ENCODE measurements at places on chromosomes 4 and X.

- no peak for DNase-seq
- no peak overlapping the region for H3K27ac ChIP-seq
- H3K27me3 ChIP-seq = no peaks in the 10 kb centered on the region
These were observed 122.3 kb upstream of the TACR3 start for GRCh38 chr4:103842076-103842475.

GRCh38 chrX:115639334-115639880, 78.4 kb downstream of the PLS3 start:
- no peak overlapping the region for H3K4me3 ChIP-seq
- DNase-seq = no peak
- H3K4me1 ChIP-seq = peaks cover 2% of the 10 kb centered on the region
- H3K36me3 ChIP-seq = peaks cover 60% of the 10 kb centered on the region
- no peak overlapping the region for H3K27ac ChIP-seq

DNA sequence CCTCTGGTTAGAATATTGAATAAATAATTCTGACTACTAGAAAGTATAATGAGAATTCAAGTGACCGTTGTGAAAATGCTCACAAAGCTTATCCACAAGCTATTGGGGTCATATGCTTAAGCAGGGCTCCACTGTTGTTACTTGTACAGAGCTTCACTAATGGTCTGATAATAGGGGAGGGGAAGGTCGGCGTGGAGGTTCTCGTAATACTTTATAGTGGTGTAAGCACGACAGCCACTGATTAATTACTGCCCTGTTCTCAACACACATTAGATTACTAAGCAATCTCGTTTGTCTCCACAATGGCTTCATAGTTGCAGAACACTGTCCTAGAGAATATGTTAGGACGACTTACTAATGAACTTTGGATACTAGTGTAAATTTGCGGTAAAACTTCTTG, 11.6 kb downstream of the UNC5C start:
- DNase-seq = no peak
- peaks cover 4% of the 10 kb centered on the region for H3K4me1 ChIP-seq
- no peak overlapping the region for H3K4me3 ChIP-seq

- H3K4me3 ChIP-seq = no peak overlapping the region
- peaks cover 22% of the 10 kb centered on the region for H3K4me1 ChIP-seq
- DNase-seq = no peak
- no peaks in the 10 kb centered on the region for H3K36me3 ChIP-seq
- H3K27ac ChIP-seq = no peak overlapping the region
- H3K27me3 ChIP-seq = no peaks in the 10 kb centered on the region
These were observed 194.1 kb upstream of the TLL1 start for GRCh38 chr4:165678936-165679325.

DNA sequence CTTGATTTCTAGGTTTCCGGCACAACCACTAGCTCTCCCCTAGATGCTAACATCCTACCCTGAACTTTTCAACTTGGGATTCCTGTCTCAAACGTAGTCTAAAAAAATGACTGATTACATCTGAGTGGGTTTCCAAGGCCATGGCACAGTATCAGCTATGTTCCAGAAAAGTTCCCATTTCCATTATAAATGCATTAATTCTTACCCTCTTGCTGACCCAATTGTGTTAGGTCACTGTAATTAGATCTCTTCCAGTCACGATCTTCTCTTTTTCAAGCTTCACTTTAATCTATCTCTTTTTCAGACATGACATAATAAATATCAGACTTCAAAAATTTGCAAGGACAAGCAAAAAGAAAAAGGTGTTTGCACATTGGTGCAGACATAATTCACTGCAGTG, 50.6 kb upstream of the PDE5A start:
- no peaks in the 10 kb centered on the region for H3K27me3 ChIP-seq
- peaks cover 39% of the 10 kb centered on the region for H3K4me1 ChIP-seq
- H3K4me3 ChIP-seq = no peak overlapping the region
- no peaks in the 10 kb centered on the region for H3K36me3 ChIP-seq

DNA sequence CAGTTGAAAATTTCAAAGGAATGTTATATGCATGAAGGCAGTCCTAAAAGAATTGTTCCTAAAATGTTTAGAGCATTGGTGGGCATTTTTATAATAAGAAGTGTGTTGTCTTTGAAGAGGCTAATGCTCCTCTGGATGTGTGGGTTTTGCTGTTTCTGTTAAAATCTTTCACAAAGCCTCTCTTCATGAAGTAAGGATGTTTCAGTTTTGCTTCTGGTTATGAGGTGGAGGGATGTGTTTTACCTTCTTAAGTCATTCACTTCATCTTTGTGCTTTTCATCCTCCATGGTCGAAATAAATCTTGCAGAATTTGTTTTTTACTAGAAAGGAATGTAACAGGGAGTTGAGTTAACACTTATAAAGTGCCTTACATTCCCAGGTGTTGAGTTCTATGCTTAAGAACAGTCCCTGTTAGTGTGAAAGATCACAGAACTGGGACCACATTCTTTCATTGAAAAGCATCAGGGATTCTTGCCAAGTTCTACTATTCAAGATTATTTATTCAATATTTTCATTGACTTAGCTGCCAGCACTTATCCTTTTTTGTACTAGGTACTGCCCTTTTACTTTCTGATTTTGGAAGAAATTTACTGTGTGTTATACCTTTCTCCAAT, 21.1 kb downstream of the FHIP1A start:
- DNase-seq = peak; percentile 26
- peaks cover 71% of the 10 kb centered on the region for H3K4me1 ChIP-seq
- H3K27ac ChIP-seq = no peak overlapping the region
- no peaks in the 10 kb centered on the region for H3K36me3 ChIP-seq
- H3K4me3 ChIP-seq = peak overlapping the region; percentile 20

- peak overlapping the region; percentile 86 for H3K4me3 ChIP-seq
- peak overlapping the region; percentile 34 for H3K27ac ChIP-seq
- no peak for DNase-seq
- H3K27me3 ChIP-seq = no peaks in the 10 kb centered on the region
These were observed 708 bp downstream of the INTS12 start for GRCh38 chr4:105707782-105708180.

DNA sequence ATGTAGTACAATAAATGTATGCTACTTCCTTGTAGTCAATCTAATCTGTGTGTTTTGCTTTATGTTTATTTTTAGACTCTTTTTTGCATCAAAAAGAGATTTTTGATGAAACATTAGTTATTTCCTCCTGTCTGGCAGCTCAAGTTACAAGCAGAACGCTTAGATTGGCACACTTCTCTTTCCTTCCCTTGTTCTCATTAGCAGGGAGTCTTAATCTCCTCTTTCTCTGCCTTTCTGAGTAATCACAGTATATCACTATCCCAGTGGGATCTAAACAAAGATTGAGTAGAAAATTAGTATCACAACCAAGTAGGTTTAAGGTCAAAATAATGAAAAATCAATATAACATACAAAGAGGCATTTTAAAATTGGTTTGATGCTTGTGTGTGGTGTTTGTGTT, 1192.6 kb downstream of the C4orf33 start:
- H3K27me3 ChIP-seq = no peaks in the 10 kb centered on the region
- H3K4me3 ChIP-seq = no peak overlapping the region
- no peak for DNase-seq
- H3K36me3 ChIP-seq = no peaks in the 10 kb centered on the region
- no peak overlapping the region for H3K27ac ChIP-seq

DNA sequence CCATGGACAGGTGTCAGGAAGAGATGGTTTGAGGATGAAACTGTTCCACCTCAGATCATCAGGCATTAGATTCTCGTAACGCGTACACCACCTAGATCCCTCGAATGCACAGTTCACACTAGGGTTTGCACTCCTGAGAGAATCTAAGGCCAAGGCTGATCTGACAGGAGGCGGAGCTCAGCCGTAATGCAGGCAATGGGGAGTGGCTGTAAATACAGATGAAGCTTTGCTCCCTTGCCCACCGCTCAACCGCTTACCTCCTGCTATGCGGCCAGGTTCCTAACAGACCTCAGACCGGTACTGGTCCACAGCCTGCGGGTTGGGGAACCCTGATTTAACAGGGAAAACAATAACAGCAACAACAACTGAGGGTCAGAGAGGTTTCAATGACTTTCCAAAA, 2.0 kb upstream of the TEC start:
- H3K4me3 ChIP-seq = no peak overlapping the region
- no peak for DNase-seq
- no peaks in the 10 kb centered on the region for H3K36me3 ChIP-seq
- H3K27me3 ChIP-seq = no peaks in the 10 kb centered on the region
- no peak overlapping the region for H3K27ac ChIP-seq
